ENCODE measurements at places on chromosomes 4 and X.
A peak's percentile ranks its signal among the peaks of the same experiment; 100 is the strongest.

- DNase-seq: no peak
Measured at GRCh38 chr4:184150102-184150839, 67.4 kb downstream of the ENPP6 start.

GRCh38 chrX:104376937-104377336, 122.2 kb upstream of the ESX1 start:
- no peak for DNase-seq

DNA sequence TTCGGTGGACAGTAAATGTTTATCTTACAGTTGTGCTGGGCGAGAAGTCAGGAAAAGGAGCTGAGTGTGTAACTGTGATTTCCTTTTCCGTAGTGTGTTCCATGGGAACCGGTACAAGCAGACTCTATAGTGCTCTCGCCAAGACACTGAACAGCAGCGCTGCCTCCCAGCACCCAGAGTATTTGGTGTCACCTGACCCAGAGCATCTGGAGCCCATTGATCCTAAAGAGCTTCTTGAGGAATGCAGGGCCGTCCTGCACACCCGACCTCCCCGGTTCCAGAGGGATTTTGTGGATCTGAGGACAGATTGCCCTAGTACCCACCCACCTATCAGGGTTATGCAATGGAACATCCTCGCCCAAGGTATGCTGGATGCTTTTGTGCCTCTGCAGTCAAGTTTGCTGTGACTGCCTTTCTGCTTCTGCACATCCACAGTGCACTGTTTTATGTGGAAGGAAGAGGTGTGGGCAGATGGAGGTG, 27.4 kb downstream of the NOCT start:
- DNase-seq: no peak

GRCh38 chr4:27397886-27398285, 537.2 kb downstream of the STIM2 start:
- DNase-seq: peak; percentile 24

DNA sequence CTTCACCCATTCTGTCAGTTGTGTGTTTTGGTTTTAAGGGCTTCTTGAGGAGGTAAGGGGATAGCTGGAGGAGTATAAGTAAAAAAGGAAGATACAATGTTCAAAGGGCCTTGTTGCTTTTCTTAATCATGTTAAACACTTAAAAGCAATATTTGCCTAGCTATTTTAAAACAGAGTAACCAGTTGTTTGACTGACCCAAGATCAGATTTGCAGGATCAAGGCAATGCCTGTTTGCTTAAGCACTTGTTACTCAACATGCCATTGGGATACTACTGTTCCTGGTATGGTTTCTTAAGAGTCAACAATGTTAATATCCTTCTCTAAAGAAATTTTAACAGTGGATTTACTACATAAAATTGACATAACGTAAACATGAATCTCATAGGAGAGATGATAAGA, 2.6 kb downstream of the DCLK2 start:
- DNase-seq: no peak

GRCh38 chrX:39835241-39835640, 262.5 kb downstream of the BCOR start:
- DNase-seq: no peak

DNA sequence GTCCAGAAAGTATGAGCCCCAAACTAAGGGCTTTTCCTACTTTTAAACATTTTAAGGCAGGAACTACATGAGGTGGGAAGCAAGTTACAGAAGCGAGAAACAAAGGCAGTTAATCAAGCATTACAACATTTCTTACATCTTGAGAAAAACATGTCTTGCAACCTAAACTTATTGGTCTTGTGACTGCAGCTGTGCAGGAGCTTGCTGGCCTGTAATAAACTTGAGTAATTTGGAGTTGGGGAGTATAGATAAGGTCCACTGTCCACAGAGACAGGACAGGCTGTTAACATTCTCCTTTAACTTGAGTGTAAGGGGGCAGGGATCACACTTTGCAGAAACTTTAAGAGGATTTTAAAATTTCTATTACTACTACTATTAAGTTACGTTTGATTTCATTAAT, 2.7 kb upstream of the UGT8 start:
- no peak for DNase-seq

GRCh38 chr4:87260477-87260876, 40.1 kb upstream of the KLHL8 start:
- no peak for DNase-seq

GRCh38 chr4:83582289-83582785, 46.4 kb downstream of the GPAT3 start:
- DNase-seq: no peak

DNA sequence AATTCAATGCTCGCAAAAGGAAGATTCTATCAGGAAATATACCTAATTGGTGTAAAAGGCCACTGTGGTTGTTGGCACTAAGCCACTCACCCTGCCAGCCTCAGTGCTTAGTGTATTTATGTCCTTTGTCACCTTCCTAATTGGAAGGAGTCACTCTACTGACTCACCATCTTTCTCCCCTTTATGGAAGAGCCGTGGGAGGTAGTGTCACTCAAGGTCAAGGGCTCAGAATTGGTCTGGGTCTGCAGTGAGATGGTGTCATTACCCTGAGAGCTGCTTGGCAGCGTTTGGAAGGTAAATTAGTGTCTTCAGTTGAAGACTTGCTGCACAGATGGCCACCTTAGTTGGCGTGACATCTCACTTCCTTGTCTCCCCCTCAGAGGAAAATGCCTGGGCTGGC, 41.7 kb upstream of the CDKN2AIP start:
- no peak for DNase-seq

GRCh38 chrX:69144838-69145680, 20.2 kb downstream of the PJA1 start:
- DNase-seq: no peak

GRCh38 chr4:19497705-19498104, 754.0 kb upstream of the SLIT2 start:
- no peak for DNase-seq

DNA sequence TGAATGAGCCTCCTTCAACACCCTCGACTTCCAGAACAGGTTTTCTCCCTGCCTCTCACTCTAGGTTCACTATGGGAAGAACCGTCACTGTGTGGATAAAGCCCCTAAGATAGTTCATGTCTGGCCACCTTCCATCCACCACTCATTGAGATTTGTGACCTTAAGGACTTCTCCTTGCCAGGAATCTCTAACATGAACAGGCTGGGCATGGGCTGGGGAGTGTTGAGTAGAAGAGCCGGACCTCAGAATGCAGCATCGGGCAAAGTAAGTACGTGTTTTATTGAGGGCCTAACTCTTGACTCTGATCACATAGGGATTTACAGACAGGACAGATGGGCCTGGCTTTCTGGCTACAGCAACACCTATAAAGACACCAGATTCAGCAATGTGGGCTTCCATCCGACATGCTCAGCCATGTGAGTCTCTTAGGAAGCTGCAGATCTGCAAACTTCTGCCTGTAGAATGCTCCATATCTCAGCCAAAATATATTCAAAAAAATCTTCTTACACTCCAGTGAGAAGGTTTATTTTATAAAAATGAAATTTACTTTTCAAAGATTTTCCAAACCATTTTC, 26.4 kb upstream of the TRIM60 start:
- DNase-seq: no peak

DNA sequence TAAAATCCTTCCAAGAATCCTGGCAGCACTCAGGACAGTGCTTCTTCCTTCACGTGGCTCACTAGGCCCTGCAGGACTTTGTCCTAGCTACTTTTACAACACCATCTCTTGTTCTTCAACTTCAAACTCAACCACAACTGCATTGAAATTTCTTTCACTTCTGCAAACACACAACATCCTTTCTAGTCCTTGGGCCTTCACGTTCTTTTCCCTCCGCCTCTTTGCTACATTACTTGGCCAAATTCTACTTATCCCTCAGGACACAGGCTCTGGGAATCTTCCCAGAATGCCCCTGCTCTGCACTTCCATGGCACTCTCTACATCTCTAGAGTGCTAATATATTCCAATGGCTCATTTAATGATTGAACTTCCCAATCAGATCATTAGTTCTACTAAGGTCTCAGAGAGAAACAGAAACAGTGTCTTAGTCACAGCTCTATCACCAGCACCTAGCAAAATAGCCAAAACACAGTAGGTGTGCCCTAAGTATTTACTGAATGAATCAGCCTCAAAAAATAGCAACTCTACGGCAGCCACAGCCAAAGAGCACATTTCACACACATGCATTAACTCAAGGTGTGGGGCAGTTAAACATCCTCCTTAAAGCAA, 73.3 kb downstream of the MANBA start:
- DNase-seq: no peak

- no peak for DNase-seq
Measured at GRCh38 chr4:145904413-145905177, 34.0 kb downstream of the ZNF827 start.

DNA sequence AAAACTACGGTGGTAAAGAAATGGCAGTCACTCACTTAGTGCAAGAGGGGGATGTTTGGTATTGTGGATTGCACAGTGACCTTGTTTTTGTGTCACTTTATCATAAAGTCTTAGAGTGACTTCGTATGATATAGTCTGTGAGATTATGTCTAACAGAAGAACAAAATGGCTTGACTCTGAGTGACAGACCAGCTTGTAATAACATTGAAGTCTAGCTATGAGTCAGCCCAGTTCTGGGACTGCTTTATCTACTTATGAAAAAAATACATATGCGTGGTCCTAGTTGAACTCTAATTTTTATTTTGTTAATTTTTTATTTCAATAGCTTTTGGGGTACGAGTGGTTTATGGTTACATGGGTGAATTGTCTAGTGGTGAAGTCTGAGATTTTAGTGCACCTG, 20.0 kb downstream of the DCLK2 start:
- no peak for DNase-seq

DNA sequence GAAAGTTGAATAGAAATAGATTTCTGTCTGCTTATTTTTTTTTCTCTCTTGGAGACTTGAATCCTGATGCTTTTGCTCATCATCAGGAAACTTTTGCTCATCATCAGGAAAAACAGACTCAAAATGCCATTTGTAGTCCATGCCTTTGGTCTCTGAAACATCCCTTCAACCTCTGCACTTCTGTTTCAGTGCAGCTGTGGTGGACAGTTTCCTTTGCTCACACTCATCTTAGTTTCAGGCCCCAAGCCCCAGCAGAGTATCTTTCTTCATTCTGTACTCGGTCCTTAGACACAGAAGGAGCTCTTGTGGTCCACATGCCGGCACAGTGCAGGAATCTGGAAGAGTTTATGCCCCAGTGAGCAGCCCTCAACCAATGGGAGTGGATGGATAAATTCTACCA, 337.9 kb downstream of the PPP3CA start:
- no peak for DNase-seq

GRCh38 chr4:139511320-139511719, 44.7 kb downstream of the SETD7 start:
- DNase-seq: no peak

DNA sequence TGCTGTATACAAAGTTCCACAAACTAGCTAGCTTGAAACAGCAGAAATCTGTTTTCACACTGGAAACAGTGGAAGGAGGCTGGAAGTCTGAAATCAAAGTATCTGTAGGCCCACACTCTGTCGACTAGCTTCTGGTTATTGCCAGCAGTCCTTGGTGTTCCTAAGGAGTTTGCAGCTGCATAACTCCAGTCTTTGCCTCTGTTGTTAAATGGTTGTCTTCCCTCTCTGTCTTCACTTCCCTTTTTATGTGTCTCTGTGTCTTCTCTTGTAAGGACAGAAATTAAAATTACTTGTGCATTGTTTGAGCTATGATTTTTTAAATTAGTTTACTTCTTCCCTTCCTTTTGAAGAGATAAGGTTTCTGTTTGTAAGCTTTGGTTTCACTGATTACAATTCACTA, 8.2 kb downstream of the MTHFD2L start:
- no peak for DNase-seq

DNA sequence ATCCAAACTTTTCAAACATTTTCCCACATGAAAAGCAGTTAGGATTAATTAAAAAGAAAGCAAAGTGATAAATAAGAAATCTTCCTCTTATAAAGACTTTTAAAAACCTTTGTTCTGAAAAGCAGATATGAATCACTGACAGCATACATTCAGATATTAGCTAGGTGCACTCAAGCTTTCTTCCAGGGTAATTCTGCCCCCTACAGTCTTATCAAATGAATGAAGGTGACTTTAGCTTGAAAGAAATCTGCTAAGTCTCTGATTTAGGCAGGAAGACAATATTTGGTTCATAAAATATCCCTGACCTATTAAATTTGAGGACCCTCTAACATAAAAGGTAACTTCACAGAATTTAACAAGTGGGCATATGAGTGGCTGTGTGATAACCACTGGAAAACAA, 209.1 kb upstream of the FAM47A start:
- no peak for DNase-seq

Measured in AG09319 (cell line).